ENCODE measurements at places on chromosomes 4 and X.

- no peak for DNase-seq
These were observed 2.5 kb downstream of the USP51 start for GRCh38 chrX:55487143-55487542.

DNA sequence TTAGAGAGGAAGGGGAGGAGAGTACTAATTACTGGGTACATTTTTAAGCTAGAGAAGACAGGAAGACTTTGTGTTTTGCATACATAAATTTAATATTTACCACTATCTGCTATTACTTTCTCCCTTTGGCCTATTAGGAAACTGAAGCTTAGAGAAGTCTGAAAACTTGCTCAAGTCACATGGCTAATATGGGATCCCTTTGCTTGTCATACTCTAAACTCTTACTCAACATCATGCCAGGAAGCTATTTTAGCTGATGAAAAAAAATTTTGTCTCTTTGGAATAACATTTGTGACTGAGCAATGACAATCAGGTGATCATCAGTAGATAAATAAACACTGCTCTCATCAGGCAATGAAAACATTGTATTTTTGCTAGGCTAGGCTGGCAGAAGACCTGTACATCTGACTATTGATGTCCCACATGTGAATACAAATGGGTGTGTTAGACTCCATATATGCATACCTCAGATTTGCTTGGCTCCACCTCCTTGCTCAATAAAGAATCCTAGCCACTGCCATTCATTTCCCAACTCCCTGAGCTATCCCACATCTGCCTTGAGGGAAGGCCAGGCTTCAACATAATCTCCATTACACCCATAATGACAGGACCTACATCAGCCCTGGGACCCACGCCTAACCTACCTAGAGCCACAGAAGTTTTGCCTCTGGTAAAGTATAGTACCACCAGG lies 17.0 kb upstream of the DCLK2 start:
- DNase-seq, result no peak

- no peak for DNase-seq
These were observed 98.1 kb downstream of the WWC2 start for GRCh38 chr4:183197140-183197539.

DNA sequence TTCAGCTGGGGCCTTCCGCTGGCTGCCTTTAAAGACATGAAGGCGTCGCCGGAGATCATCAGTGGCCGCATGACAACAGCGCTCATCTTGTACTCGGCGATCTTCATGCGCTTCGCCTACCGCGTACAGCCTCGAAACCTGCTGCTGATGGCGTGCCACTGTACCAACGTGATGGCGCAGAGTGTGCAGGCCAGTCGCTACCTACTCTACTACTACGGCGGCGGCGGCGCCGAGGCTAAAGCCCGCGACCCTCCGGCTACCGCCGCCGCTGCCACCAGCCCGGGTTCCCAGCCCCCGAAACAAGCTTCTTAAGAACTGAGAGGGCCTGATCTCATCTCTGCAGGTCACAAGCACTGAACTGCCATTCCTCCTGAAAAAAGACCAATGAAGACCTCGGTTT lies 437 bp downstream of the MPC1L start:
- DNase-seq, result no peak

- DNase-seq, result no peak
These were observed 195.5 kb downstream of the PTTG2 start for GRCh38 chr4:38155589-38156294.

DNA sequence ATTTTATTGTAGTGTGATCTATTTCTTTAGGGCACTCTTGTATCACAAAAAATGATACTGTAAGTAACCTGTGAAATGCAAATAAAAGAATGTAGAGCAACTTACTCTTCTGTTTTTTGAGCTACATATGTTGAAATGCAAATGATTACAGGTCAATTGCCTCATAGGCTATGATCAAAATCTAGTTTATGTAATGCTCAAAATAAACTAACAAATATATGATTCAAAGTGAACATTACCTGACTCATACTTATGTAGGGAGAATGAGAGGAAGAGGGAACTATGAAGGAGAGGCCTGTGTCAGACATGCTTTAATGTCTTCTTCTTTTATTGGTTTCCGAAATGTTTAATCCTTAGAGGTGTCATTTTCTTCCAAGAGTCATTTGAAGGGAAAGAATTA lies 5.0 kb upstream of the RPS6KA3 start:
- DNase-seq, result no peak

GRCh38 chrX:110402091-110402849 lies 43.6 kb downstream of the RTL9 start:
- DNase-seq, result no peak

GRCh38 chr4:74665346-74665745 lies 129.0 kb downstream of the BTC start:
- no peak for DNase-seq

- no peak for DNase-seq
These were observed 2.2 kb downstream of the SLAIN2 start for GRCh38 chr4:48343551-48343950.

DNA sequence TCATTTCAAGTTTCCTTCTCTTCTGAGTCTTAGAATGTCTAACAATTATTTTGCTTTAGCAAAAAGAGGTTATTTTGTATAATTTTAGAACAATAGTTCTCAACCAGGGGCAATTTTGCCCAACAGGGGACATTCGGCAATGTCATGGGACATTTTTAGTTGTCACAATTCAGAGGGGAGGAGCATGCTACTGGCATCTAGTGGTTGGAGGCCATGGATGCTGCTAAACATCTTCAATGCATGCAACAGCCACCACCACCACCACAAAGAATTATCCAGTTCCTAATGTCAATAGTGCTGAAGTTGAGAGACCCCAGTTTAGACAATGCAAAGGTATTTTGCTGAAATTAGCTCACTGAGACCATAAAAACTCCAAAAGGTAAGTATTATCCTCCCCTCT lies 122.5 kb downstream of the ARHGAP6 start:
- no peak for DNase-seq

DNA sequence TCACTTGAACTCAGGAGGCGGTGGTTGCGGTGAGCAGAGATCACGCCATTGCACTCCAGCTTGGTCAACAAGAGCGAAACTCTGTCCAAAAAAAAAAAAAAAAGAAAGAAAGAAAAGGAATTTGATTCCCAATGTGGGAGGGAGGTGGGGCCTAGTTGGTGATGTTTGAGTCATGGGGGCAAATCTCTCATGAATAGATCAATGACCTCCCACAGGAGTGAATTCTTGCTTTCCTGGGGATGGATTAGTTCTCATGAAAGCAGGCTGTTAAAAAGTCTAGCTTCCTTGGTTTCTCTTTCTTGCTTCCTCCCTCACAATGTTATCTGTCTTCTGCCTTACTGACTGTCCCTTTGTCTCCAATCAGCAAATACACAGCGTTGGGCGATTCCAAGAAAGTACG lies 419.5 kb upstream of the RPS6KA3 start:
- DNase-seq, result no peak

DNA sequence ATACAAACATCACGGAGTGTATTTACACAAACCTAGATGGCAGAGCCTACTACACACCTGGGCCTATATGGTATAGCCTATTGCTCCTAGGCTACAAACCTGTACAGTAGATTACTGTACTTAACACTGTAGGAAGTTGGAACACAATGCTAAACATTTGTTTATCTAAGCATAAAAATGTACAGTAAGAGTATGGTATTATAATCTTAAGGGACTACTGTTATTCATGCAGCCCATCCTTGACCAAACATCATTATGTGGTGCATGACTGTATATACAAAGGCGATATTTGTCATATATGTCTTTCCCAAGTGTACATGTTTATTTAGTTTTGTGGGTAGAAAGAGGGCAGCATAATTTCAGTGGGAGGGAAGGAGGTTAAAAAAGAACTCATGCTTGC lies 177.7 kb upstream of the FSTL5 start:
- no peak for DNase-seq

DNA sequence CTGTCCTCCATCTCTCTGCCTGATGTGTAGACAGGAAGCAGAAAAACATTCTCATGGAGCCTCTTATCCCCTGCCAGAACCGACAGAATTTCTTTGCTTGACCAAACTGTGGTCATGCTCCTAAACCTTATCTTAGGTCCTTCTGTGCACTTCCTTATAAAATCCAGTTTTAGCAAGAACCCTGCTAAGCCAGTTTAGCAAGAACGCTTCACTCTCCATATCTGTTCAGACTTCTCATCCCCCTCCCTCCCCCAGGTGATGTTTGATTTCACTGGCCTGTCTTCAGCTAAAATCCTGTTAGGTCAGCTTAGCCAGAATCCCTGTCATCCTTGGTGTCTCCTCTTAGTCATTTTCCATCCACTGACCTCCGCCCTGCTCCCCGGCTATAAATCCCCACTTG lies 1130.9 kb upstream of the PRKX start:
- no peak for DNase-seq

- no peak for DNase-seq
These were observed 47.9 kb upstream of the PAGE3 start for GRCh38 chrX:55312655-55313054.

DNA sequence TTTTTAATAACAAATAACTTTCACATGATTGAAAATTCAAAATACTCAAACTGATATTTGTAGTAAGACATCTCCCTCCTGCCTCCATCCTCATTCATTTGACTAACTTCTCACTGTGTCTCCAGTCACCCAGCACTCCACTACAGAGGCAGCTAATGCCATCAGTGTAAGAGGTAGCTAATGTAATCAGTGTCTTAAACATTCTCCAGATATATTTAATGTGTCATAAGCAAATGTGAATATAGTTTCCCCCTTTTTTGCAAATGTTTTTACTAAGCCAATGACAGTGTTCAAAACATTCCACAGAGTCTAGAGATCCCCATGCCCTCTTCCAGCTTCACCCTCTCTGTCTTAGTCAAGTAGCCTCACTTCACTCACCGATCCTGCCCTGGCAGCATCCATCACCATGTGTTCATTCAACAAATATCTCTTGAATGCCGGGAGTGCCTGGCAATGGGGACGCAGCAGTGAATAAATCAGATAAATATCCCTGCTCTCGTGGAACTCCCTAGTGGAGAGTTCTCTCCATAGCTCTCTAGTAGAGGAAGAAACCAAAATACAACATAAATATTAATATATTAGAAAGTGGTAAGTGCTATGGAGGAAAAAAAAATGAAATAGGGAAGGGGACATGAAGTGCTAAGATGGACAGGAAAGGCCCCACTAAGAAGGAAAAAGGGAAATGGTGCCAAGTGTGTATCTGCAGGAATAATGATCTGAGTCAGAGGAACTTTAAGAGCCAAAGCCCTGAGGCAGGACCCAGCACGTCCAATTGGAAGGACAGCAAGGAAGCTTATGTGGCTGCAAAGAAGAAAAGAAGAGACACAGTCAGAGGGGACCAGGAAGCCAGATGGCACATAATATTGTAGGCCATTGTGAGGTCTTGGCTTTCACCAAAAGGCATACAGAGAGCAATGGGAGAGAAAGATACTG lies 18.7 kb downstream of the SCFD2 start:
- no peak for DNase-seq

DNA sequence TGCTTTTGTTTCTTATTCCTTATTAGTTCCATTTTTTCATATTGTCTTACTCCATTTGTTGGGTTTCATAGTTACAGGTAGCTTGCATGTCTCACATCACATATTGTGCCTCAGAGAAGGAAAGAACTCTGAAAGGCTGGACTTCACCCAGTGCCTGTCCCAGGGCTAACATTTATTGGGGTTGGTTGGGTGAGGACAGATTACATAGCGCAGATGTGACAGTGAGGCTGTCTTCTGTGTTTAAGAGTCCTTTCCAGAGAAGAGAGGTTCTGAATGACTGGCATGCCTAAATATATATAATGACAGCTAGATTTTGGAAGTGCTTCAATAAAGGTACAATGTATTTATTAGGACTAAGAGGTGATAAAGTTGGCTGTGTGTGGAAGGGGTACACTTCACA lies 2.7 kb downstream of the ZNF330 start:
- no peak for DNase-seq

GRCh38 chr4:67080046-67080557 lies 465.2 kb downstream of the CENPC start:
- DNase-seq, result no peak

Measured in stimulated activated CD8-positive, alpha-beta memory T cell treated with anti-CD3 and anti-CD28 coated beads, Interleukin-7, amount 100 ng/mL, for 1 hour (primary cell).